ENCODE measurements at places on chromosomes 6 and 20.

DNA sequence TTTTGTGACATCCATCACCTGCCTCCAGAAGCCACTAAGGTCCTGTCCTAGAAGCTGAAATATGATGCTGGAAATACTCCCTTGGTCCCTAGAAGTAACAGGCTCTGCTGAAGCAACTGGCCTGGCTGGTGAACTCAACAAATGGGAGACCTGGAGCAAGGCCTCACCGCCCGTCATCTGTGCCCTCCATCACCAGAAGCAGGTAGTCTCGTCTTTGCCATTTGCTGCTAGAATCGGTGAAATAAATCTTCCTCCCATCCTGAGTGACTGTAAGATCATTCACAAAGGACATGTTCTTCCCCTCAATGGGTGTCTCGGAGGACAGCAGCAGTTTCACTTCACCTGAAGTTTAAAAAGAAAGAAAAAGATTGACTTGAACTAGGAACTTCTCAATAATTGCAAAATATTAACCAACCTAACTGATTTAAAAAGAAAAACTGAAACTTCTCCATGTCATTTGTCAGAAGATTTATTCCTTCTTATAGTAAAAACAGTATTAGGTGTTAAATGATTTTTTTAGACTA, 21.0 kb downstream of the CST7 start:
- no peak for DNase-seq

GRCh38 chr6:90121982-90122381, 174.7 kb downstream of the BACH2 start:
- DNase-seq, result no peak

- no peak for DNase-seq
These were observed 18.9 kb downstream of the KLHL31 start for GRCh38 chr6:53646606-53647005.

- peak; percentile 93 for DNase-seq
These were observed 119.1 kb downstream of the DHX35 start for GRCh38 chr20:39081255-39081654.

DNA sequence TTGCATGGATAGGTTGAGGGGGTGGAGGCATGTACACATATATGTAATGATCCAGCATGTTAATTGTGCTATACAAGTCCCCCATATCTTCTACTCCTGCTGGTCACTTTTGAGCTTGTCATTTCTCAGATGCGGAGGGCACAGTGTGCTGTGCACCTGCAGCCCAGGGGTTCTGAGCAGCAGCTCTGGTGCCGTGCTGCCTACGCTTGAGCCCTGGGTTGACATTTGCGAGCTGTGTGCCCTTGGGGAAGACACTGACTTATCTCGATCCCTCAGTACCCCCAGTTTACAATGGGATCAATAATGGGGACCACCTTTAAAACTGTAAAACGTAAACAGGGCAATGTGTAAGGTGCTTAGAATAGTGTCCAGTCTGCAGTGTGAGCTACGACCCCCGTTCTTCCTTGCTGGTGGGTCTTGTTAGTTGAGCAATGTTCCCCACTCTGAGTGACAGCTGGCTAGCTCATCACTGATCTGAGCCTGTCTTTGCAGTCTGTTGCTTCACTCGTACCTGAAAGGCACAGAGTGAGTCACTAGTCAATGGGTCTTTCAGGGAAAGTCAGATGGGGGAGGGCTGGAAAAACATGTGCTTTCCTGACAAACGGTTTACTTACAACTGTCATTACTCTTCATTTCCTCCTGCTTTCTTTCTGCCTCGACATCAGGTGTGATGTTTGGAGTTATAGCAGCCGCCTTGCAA, 91.7 kb downstream of the SLC2A10 start:
- DNase-seq, result no peak

DNA sequence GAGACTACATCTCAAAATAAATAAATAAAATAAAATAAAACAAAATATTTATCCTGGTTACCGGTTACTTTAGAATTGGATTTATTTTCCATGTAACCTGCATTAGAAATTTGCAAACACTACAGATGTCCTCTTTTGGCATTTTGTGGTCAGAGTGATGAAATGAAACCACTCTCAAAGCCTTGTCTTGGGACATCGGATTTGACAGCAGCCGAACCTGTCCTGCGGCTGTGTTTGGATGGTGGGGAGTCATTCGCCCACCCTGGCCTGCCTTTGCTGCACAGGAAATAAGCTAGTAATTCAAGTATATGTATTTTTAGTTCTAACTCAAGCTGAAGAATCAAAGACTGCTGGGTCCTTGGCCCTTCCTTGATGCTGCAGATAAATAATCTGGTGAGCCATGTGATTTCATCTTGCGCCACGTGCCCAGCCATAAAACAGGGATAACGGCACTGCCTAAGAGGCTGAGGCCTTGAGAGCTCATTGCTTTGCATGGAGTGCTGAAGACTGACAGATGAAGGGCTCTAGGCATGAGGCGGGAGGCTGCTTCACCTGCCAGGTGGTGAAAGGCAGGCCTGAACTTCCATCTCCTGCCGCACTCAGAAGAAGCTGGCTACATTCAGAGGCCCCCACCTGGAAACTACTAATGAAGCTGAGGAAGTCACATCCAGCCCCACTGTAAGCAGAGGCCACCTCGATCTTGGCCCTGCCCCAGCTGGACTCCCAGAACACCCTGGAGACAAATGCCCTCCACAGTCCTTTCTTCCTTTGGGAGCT, 76.9 kb downstream of the NOL4L start:
- DNase-seq, result no peak

DNA sequence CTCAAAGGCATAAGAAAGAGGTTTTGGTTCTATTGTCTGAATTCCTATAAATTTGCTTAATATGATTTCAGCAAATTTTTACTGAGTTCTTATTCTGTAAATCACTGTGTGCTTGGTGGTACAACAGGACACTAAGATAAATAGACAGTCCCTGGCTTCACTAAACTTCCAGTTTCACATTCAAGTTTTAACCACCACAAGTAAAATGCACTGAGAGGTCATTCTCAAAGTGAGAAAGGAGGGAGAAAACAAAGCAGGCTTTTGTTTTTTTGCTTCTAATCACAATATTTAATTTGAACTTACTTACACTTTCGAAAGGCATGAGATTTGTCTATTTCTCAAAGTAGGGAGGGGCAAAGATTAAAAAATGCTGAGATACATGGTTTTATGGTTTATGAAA, 445.7 kb downstream of the CDC5L start:
- DNase-seq, result no peak

DNA sequence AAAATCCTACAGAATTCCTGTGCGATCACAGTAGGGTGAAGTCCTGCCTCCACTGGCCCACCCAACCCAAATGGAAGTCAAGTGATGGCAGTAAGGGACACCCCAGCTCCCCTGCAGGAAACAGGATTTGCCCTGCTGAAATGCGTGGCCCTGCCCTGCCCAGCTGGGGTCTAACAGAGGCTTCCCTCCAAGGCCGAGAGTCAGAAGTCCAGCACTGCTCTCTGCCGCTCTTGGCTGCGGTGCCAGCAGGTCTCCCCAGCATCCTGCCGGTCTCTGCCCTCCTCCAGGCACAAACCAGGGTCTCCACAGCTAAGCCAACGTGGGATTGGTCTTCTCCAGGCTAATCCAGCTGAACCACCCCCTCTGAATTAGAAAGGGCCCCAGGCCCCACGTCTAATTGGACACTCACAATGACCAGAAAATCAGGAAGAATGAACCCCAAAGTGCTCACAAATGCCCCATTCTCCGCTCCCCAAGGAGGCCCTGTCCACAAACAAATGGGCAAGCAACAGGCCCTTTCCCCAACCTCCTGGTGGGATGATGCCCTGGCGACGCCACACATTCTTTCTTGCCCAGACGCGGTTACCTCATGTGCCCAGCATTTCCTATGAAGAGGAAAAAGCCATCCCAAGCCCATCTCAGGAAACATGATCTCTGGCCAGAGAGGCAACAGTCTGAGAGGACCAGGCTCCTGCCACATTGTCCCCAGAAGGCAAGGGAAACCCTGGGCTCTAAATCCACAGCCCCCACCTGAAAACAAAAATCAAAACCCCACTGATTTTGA, 117.2 kb downstream of the BANF2 start:
- DNase-seq, result no peak
